ENCODE measurements at places on chromosomes 7 and 10.

GRCh38 chr10:32159264-32159663 is 103.0 kb upstream of the KIF5B start:
- peak; percentile 83 for DNase-seq

GRCh38 chr7:71130031-71130679 is 1.8 kb upstream of the GALNT17 start:
- no peak for DNase-seq

- peak; percentile 27 for DNase-seq
These were observed 35.2 kb downstream of the ATXN7L1 start for GRCh38 chr7:105840981-105841749.

- no peak for DNase-seq
These were observed 17.0 kb upstream of the MMP21 start for GRCh38 chr10:125792342-125793300.

GRCh38 chr10:114713525-114714090 is 55.5 kb upstream of the ABLIM1 start:
- DNase-seq: no peak

All from DMS53 (cell line).